ENCODE measurements at places on chromosomes 12 and 14.

DNA sequence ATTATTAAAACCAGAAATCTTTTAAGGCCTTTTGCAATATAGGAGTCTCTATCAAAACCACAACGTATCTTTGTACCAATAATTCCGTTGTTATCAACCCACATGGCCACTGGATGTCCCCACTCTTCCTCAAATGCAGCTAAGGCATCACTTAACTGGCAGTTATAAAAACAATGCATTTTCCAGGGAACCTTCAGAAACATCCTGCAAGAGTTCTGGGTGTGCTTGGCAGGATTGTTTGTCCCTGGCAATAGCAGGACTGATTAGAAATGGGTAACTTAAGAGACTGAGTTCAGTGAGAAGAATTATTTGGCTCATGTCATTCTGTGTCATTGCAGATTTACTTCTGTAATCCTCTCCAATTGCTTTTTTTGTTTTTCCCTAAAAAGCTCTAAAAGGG, 112.0 kb downstream of the SLC15A5 start:
- DNase-seq, result no peak

DNA sequence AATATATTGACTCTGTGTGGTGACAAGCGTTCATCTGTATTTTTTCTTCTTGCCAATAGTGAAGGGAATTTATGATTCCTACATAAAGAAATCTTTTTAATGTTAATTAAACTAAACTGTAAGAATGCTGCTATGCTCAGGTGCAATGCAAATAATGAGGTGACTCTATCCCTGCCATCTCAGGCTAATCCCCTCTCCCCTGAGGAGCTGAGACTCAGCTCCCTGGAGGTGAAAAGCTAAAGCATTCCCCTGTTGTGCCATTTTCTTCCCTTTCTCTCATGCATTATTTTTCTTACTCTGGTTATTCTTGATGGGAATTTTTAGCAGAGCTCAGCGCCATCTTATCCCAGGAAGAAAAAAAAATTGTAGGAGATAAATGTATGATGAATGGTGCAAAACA, 113.9 kb upstream of the FGD4 start:
- no peak for DNase-seq

DNA sequence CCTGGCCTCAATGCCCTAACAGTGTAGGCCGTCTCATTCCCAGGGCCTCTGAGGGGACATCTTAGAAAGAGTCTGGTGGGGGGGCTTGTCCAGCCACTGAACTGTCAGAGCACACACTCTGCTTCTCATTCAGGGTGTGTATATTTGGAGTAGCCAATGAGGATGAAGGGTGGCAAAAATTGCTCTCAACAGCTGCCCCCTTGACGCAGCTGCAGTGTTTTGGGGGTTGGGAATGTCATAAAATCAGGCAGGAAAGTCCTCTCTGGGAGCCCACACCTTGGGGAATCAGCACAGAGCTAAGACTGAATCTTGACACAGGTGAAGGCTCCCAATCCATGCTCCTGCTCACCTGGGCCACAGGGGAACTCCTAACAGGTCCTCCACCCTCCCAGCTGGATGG, 1.5 kb downstream of the RASAL1 start:
- DNase-seq, result no peak

GRCh38 chr12:32108787-32109186, 2.1 kb downstream of the BICD1 start:
- no peak for DNase-seq

- no peak for DNase-seq
These were observed 183.7 kb downstream of the GALC start for GRCh38 chr14:87809261-87809660.

DNA sequence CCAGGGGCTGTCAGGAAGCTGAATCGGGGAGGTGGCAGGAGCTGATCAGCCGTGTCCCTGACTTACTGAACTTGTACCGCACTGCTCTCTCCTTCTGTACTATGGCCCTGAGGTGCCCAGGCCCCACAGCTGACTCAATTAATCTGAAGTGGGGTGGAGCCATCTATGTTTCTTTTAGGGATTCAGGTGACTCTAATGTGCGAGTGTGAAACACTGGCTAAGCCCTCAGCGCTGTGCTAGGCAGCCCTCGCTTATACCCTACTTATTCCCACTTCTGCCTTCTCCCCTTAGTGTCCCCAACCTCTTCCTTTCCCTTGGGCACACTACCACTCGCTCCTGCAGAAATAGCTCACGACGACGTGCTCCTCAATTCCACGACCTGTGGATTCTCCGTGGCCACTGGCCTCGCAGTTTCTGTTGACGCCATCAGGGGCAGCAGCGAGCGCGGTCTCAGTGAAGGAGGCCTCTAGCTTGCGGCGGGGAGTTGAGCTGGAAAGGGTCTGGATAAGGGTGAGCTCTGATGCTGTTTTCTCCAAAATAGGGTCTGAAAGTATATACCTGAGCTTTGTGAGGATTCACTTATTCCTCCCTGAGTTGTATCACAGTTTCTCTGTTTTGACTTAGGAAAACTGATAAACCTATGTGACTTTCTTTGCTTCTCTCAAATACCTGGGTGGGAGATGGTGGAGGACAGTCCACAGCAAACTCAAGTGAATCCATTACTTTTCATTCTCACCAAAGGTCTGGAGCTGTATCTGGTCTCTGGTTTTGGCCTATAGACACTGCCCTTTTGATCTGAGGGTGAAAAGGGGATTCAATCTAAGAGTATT, 167.6 kb downstream of the SLC41A2 start:
- peak; percentile 37 for DNase-seq

- no peak for DNase-seq
These were observed 57.6 kb downstream of the ST8SIA1 start for GRCh38 chr12:22276867-22277266.

DNA sequence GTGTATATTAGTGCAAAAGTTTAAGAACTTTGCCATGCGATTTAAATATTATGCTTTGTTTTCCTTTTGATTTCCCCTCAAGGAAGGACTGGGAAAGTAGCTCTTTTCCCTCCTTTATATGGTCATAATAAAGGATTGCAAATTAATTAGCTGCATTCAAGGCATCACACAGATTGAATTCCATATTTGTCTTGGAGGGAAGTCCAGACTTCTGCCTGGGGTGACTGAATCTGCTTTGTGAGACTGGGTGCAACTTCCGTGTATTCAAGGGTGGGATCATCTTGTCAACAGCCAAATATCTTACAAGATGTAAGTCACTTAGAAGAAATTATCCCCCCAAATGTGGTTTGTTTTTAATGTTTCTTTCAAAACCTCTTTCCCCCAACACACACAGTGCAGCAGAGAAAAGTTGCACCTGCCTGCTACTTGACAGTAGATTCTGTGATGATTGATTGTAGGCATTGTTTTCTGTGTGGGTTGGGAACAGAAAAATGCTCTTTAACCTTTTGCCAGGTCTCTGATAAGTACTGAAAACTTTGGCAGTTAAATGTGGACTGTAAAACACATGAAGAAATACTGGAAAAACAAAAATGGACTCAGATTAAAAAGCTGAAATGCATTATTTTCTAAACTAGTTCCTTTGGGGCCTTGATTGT, 28.4 kb downstream of the STK38L start:
- no peak for DNase-seq

DNA sequence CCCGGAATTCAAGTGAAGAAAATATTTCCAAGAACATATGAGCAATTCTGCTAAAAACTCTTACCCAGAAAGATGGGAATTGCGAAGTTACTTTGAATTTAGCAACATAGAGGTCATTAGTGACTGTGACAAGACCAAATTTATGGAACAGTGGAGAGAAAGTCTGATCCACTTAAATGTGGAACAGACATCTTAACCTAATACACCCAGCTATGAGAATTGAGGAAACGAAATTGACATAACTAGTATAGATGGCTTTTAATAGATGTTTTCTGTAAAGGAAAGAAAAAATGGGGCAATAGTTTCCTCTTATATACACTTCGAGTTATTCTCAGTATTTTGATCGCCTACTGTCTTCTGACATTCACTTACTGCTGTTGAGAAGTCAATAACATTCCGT, 4.6 kb downstream of the OVCH1 start:
- no peak for DNase-seq

DNA sequence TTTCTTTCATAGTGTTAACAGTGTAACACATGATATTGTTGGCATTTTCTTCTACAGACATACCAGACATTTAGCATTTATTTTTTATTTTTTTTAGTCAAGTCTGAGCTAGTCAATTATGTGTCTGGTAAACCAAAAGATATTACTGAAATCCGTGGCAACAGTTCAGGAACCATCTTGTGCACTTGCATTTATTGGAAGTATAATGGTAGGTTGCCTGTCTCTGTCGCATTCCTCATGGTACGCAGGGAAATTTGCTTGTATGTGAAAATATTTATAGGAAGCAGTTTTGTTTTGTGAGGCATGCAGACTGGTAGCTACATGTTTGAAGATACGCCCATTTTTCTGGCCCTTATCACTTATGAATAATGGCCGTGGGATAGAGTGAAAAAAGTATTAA, 186.1 kb upstream of the SLC38A2 start:
- DNase-seq, result no peak

- no peak for DNase-seq
These were observed 17.9 kb downstream of the HRK start for GRCh38 chr12:116863275-116863767.

DNA sequence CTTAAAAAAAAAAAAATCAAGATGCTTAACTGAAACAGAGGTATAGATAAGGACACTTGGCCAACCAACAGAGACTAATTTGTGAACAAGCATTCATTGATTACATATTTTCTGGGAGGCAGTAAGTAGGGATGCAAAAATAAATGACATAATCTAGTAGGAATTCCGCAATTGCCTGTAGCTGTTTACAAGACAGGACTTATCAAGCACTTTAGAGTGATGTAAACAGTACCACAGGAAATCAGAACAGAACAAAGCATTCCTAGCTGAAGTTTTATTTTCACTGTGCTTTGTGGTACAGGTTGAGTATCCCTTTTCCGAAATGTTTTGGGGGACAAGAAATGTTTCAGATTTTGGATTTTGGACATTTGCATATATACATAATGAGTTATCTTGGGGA, 68.2 kb upstream of the FGD4 start:
- DNase-seq, result no peak

Measured in progenitor cell of endocrine pancreas (in vitro differentiated cells).